NCI-H82 (cell line): ENCODE measurements at places on chromosomes 7 and 10.
A peak's percentile ranks its signal among the peaks of the same experiment; 100 is the strongest.

- no peak for DNase-seq
Measured at GRCh38 chr10:74705358-74705980, 120.9 kb upstream of the KAT6B start.

- DNase-seq: no peak
Measured at GRCh38 chr10:7585228-7585627, 81.5 kb downstream of the ITIH5 start.

DNA sequence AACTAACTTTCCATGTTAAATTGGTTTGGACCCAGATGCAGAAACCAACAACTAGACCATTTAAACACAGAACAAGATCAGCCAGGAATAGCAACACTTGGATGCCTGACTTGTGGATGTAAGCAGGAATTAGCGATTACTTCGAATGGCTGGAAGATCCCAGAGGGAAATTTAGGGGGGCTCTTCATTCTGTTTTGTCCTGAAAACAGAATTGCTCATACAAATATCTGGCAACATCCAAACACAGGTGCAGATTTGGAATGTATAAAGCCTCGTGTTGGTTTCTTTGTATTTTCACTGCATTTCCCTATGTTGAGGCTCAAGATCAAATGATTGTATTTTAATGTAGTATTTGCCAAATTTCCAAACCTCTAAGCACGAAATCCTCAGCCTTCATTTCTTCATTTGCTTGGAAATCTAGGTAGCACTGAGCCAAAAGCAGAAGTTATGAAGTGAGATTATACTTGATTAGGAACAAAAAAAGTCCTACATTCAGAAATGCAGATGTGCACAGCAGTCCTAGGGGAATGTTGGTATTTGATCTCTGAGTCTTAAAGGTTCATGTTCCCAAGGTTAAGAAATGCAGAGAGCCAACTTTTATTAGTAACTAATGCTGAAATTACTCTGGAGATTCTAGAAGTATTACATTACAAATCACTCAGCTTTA lies 248.7 kb upstream of the TCF7L2 start:
- no peak for DNase-seq

- no peak for DNase-seq
Measured at GRCh38 chr7:157564517-157565177, 227.8 kb downstream of the DNAJB6 start.

DNA sequence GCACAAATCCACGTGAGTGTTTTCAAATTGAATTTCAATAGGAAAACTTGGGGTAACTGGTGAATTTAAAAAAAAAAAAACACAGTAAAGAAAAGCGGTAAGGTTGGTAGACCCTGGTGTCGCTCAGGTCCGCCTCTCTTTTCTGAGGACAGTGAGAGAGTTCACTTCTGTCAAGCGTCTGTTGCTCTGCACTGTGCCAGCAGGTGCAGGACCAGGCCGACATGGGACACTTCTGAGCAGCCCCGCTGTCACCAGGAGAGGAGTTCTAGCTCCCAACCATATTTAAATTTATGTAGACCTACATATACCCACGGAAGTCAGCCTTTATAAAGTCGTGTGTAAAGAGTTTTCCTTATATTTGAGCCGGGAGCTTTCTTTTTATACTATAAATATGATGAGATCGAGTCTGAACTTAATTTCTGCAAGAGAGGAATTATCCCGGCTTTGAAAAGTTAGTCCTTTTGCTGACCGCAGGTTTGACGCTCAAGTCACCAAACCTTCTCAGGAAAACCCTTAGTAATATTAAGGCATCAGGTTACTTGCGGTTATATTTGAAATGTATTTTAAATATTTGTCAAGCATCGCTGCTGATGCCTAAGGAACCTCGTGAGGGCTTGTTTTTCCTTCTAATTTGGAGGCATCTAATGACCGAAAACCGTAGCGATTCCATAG lies 531 bp downstream of the IKZF1 start:
- no peak for DNase-seq

DNA sequence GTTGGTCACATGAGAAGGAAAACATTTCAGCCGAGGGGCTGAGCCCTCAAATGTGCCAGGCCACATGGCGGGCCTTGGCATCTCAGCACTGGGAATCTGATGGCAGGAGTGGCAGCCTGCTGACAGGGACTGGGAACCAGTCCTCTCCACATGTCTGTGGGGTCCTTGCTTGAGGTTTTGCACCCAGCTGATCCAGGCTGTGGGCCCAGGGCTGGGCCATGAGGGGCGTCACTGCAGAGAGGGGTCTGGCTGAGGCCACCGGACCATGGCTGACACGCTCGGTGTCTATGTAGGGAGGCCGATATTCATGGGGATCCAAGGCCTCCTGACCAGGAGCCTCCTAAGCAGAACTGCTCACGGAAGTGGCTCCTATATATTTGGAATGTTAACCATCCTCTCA lies 31.0 kb upstream of the PWWP2B start:
- no peak for DNase-seq

GRCh38 chr7:289209-289755 lies 688 bp upstream of the FOXL3 start:
- no peak for DNase-seq

- no peak for DNase-seq
Measured at GRCh38 chr10:111267673-111268072, 190.8 kb downstream of the ADRA2A start.

GRCh38 chr10:63466144-63466935 lies 563 bp upstream of the JMJD1C start:
- peak; percentile 65 for DNase-seq

GRCh38 chr10:33234831-33235237 lies 99.6 kb downstream of the NRP1 start:
- DNase-seq: no peak
